ENCODE measurements at places on chromosomes 6 and 20.

- DNase-seq, result no peak
Measured at GRCh38 chr6:83868639-83869038, 9.2 kb downstream of the CYB5R4 start.

GRCh38 chr20:41166201-41167117 lies 29.1 kb downstream of the PLCG1 start:
- no peak for DNase-seq

DNA sequence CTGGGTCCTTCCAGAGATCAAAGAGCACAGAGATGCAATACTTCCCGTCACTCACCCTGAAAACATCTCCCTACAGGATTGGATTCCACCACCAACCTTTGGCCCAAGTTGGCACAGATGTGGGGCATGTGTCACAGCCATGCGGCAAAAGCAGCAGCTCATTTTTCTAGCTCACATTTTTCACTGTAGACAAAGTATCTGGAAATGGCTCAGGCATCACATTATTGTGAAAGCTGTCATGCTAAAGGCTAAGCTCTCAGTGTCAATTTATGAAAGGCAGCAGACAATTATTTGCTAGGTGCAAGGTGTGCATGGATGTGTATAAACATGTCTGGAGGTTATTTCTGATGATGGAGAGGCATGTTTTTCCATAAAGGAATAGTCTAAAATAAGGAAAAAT lies 248.8 kb upstream of the PRND start:
- no peak for DNase-seq

GRCh38 chr20:34365765-34366213 lies 2.7 kb downstream of the ITCH start:
- no peak for DNase-seq

- DNase-seq, result no peak
Measured at GRCh38 chr20:56986931-56987720, 279.3 kb downstream of the BMP7 start.

GRCh38 chr6:3873051-3873450 lies 23.9 kb downstream of the FAM50B start:
- DNase-seq, result no peak

- no peak for DNase-seq
Measured at GRCh38 chr6:39848171-39848570, 56.0 kb downstream of the DAAM2 start.

DNA sequence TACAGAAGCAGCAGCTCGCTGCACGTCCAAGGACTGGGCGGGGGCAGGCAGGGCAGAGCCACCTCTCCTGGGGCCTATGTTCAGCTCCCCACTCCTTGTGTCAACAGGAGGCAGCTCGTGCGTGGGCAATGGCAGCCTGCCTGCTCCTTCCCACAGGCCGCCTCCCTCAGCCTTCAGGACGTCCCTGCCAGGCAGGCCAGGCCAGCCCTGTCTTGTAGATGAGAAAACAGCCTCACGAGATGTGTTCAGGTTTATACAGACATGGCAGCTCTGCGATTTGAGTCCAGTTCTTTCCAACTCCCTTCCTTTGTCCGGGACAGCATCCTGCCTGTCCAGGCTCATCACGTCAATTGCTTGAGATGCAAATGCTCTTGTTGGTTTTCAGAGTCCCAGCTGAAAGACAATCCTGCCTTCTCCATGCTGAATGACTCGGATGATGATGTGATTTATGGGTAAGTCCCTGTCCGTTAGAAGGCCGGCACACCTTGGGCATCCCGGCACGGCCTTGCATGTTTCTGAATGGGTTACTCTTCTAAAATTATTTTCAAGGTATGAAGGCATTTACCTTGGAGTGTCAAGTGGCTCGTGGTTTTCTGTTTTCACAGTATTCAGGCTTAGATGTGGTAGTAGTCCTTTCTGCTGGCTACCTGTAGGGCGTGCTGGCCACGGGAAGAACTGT lies 13.5 kb downstream of the DYNLT1 start:
- DNase-seq, result no peak

- no peak for DNase-seq
Measured at GRCh38 chr6:79230149-79230548, 4.3 kb downstream of the HMGN3 start.

DNA sequence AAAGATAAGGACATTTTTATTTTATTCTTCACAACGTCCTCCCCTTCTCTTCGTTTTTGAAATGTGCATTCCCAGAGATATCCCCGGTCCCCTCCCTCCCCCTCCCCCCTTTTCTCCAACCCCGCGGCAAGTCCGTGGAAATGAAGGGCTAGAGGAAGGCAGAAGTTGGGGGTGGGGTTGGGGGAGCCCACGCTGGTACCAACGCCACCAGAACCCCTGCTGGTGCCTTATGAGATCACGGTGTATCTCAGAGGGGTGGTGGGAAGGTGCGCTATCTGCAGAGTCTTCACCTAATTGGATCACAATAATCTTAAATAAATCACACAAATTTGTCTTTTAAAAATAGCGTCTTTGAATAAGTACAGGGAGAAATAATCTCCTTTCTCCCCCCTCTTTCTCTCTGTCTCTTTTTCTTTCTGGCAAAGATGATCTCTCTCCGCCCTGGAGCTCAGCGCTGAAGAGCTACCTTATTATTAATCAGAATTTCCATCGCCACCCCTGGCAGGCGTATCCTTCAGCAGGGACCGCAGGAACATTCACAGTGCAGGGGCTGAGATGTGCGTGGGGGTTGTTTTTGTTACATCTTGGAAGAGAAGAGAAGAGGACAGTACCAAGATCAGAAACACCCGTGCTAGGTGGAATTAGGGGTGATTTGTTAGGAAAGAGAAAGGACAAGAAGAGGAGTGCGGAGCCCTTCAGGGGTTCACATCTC lies 915 bp downstream of the CLVS2 start:
- no peak for DNase-seq

DNA sequence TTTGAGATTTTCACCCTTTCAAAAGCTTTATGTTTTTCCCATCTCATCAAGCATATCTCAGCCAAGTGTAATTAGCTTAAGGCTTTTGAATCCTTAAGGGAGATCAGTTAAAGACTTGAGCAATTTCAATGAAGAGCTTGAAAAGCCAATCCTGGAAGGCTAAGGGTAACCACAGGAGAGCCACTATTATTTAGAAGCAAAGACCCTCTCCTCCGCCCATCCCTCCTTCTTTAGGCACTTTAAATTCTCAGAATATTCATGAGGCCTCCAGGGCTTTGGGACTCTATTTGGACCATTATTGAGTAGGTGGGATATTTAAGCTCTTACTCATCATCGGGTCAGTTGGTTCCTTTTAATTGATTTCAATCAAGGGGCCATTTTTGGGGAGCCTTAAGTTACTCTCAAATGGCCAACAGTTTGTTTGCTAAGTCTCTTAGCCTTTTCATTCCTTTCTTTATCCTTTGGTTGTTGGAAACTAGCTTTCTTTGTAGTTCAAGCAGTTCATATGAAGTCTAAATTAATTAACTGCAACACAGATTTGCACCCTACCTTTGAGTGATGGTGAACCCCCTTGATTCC lies 567.2 kb downstream of the KIF16B start:
- DNase-seq, result no peak

GRCh38 chr6:168169624-168170023 lies 90.6 kb upstream of the FRMD1 start:
- DNase-seq, result no peak

- DNase-seq, result no peak
Measured at GRCh38 chr20:43191143-43191542, 1.4 kb upstream of the PTPRT start.

- DNase-seq, result no peak
Measured at GRCh38 chr6:11414176-11414963, 123.2 kb upstream of the TMEM170B start.

DNA sequence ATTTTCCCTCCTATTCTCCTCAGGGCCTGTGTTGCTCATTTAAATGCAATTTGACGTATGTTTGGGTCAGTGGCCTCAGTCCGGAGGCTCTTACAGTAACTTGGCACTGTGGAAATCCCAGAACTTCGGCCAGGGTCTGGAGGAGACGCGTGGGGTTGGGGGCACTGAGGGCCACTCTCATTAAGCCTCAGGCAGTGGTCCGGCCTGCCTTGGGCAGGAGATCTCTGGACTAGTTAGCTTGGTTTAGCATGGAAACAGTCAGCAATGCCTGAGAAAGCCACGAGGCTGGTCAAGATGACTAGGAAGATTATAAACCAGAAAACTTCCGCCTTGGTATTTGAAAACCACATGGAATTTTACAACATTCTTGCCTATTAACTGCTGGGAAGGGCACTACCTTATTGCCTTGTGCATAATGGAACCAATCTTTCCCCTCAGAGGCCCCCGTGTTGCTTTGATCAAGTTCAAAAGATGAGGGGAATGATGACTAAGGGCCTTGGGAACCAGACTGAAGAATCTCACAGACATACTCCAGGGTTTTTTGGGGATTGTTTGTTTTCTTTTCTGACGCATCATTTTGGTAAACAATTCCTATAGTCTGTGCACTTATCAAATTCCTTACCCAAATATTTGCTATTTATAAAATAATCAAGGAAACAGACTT lies 206.0 kb upstream of the PREP start:
- DNase-seq, result no peak

DNA sequence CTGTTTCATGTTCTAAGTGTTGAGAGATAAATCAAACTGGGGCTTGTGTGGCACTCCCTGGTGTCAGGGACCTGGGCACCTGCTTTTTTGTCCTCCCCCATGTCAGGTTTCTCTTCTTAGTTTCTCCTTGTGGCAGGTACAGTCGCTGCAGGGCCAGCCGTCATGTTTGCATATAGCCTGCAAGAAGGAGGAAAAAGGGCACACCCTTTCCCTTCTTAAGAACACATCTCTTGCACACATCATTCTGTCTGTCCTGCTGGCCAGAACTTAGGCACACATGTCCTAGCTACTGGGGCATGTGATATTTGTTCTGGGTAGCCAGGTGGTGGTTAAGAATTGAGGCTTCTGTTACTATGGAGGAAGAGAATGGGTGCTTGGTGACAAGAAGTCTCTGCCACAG lies 27.9 kb downstream of the CDC5L start:
- DNase-seq, result no peak

GRCh38 chr20:38489181-38489580 lies 16.5 kb downstream of the RALGAPB start:
- DNase-seq, result no peak

DNA sequence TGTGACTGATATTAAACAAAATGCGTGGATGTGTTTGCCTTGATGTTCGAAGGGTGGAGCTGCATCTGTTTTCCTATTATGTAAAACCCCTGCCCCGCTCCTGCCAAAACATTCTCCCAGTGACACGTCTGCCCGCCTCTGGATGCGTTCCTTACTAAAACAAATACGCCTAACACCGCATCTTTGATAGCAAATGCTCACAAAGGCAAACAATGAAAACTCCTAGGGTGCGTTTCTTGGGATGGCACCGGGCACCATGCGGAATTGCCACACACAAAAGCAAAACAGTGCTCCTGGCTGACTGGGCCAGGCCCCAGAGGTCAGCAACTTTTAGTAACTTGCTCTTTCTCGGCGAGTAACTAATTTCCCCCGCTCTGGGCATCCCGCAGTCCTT lies 9.0 kb upstream of the FOXC1 start:
- DNase-seq, result no peak

- no peak for DNase-seq
Measured at GRCh38 chr20:61346996-61347395, 94.9 kb downstream of the CDH4 start.

DNA sequence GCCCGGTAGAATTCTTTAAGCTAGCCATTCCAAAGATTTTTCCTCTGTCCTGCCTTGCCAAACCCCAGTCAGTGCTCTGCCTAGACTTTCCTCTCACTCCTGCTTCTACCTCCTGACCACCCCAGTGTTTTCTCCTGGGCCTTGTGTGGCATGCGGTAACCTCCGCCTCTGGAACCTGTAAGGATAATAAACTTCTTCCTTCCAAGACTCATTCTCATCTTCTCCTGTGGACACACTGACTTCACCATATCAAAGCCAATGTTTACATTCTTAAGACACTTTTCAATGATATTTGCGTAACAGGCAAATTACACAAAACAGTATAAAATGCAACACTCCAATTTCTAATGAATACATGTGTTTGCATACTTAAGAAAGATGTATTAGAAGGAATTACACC lies 354.6 kb downstream of the RNF144B start:
- no peak for DNase-seq

DNA sequence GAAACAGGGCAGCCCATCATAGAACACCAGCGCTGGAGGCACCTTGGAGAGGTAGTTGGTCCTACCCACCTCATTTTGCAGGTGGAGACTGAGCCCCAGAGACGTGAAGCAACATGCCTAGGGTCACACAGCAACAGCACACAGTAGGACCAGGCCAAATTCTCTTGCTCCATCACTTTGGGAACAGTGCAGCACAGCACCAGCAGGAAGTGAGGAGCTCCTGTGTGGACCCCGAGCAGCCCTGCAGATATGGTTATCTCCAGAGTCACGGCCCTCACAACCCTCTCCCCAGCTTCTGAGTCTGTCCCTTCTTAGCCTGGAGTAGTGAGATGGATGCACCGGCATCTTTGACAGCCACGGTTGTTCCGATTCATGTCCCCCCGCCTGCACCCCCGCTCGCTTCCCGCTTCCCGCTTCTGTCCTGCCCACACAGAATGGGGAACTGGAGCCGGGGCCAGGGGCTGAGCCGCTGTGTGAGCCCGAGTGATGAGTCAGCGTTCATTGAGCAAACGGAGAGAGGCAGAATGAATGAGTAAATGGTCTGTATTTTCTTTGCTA lies 72.6 kb upstream of the DUSP22 start:
- DNase-seq, result no peak

DNA sequence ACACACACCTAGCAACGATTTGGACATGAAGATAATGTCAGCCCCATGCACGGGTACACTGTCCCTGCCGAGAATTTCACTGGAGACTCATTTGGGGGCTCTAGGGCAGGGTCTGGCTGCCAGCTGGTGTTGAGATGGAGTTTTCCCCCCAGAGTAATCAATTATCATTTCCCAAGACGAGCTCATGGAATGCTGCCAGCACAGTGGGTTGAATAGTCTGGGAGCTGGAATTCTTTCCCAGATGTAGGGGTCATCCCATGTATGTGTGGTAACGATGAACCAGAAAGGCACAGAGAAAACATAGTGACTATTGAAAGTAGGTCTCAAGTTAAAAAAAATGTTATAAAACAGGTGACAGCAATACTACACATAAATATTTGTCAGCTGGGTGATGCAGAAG lies 579.9 kb downstream of the MAFB start:
- no peak for DNase-seq

DNA sequence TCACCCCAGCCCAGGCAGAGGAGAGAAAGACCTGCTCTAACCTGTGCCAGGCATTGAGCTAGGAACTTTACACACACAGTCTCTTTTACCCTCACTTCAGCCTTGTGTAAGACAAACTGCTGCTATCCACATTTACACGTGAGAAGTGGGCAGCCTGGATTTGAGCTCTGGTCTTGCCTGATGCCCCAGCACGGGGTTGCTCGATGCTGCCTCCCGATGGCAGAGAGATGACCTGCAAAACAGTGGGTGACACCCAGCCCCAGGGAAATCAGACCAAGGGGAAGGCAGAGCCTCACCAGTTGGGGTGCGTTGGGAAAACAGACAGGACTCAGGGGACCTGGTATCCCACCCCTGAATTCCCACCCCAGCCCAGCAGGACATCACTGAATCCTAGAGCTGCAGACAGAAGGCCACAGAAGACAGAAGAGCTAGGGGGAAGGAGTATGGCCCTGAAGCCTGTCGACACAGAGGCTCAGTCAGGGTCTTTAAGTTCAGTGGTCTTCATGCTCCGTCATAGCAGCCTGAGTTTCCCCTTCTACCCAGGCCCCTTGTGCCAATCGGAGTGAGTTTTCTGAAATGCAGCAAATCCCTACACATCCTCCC lies 990 bp downstream of the BPI start:
- no peak for DNase-seq

All from DMS79 treated with DMSO at 0.1 percent for 48 hours (cell line).